Stimulated activated naive CD4-positive, alpha-beta T cell (primary cell): ENCODE measurements at places on chromosomes 3 and 15.

DNA sequence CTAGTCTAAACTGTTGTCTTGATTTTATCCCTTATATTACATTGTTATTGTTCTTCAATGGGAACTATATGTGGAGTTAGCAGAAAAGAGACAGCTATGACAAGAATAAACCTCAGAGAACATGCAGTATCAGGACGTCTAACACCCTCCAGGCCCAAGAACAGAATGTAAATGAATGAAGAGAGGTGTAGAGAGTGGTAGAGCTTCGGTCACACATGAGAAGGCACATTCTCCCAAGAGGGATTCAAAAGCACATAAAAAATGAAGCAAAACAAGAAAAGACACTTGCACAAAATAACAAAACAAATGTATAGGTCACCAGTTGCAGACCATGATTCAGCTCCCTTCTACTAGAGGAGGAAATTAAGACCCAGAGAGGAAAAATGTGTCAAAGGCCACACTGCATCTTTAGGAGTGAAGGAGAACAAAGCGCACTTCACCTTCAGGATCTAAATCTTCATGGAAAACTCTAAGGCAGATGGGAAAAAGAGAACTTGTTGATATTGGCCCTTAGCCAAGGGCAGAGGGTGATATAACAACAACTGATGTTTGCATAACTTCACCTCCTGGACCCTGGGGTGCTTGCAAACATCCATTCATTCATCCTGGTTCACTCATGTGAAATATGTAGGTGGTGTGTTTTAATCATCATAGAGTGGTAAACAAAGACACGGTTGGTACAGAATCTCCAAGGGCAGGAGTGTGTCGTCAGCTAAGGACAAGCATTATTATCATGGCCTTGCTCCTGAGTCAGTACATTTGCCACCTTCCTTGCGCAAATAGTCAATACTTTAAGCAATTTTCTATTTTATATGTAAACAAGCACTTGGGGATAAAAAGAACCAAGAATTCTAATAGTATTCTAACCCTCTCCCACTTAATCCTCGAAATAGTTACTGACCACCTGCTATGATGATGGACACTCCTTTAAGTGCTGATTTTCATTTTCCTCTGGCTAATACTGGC is 8.8 kb downstream of the NEK10 start:
- no peak for DNase-seq

DNA sequence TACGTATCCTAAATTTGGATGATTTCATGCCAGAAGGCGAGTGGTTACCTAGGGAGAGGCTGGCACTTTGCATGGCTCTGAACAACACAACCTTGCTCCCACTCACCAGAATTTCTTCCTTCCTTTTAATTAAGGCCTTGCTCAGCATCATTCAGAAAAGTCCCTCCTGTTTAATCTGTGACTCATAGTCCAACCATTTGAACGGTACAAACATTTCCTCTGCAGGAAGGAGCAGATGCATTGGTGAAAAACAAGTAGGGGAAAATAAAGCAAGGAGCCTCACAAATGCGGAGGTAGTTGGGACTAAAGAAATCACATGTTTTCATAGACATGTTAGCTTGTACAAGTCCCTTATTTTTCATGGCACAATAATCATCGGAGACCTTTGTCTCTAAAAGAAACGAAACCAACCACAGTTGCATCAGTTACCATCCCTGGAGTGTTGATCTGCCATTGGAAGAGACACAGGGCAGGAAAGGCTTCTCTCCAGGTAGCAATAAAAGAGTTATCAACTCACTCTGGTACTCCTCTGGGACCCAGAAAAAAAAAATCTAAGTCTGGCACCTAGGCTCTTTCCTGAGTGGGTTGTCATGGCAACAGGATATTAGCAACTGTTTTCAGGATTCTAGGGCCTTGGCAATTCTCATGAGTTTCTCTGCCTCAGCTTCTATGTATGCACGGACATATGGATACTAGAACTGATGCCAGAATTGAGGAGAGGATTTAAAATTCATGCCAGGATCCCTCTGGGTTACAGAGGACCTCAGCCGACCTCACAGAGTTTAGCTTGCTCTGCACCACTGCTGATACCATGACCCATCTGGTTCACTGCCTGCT is 255.4 kb upstream of the ARPP21 start:
- DNase-seq = no peak

DNA sequence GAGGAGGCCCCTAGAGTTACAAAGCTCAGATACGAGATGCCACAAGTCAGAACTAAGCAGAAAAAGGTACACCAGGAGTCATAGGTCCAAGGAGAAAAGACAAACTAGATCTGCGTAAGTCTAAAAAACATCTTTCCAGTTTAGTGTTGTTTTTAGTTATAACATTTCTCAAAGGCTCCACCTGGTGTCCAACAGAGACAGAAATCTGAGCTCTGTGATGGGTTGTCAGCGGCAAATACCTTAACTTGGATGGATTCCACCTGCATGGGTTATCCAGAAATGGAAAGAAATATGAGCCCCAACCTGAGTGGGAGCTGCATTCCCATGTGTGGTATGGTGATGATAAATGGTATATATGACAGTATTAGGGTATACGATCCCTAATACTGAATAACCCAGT is 238.6 kb upstream of the CHRM5 start:
- no peak for DNase-seq

DNA sequence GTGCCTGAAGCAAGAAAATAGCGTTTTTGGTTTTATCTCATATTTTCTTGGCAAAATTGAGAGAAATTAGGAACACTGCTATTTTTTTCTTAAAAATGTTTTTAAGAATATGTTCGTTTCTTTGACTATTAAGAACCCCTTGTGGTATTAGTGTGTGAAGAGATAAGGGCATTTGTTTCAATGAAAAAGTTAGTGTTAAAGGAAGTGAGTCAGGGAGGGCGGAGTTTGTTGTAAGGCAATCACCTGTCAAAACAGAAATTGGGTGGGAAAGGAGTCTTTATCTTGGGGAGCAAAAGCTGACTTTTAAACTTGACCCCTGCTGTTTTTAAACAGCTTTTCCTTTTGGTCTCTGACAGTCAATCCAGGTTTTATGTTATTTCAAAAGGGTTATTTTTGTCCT is 4.2 kb downstream of the RAP2B start:
- no peak for DNase-seq

- DNase-seq = no peak
These were observed 11.0 kb upstream of the IQCF5 start for GRCh38 chr3:51886447-51886846.

GRCh38 chr15:69468241-69469121 is 15.9 kb downstream of the RPLP1 start:
- DNase-seq = peak; percentile 88

- no peak for DNase-seq
These were observed 18.5 kb downstream of the FSTL1 start for GRCh38 chr3:120432150-120432860.
